ENCODE measurements at places on chromosomes 1 and 21.

DNA sequence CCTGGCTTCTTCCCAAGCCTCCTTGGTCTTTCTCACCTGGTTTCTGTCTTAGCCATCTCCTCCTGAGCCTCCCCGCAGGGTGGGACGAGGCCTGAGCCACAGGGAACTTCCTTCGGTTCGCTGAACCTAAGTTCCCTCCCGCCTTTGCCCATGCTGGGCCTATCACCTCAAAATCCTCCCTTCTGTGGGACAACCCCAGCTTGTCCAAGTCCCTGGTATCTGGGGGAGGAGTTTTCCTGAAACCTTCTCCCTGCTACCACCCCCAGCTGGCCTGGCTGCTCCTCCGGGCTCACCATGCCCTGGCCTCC, 27.7 kb upstream of the VPS13D start:
- no peak for DNase-seq

DNA sequence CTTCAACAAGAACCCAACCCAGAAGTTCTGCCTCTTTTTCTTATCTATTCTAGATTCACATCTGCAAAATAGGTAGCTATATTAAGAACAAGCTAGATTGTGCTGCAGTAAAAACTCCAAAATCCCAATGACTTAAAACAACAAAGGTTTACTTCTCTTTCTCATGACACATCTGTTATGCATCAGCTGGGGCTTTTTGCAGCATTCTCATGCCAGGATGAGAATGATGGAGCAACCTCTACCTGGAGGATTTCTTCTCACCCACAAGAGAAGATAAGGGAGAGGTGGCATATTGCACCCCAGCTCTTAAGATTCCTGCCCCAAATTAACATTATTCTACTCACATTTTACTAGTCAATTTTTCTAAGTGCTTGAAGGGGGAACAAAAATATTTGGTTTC, 152.3 kb upstream of the SPAG17 start:
- no peak for DNase-seq

GRCh38 chr1:178155481-178156255, 61.8 kb downstream of the RASAL2 start:
- no peak for DNase-seq

GRCh38 chr1:225437710-225438437, 10.0 kb upstream of the LBR start:
- DNase-seq, result no peak

GRCh38 chr21:42393443-42393950, 2.4 kb downstream of the TMPRSS3 start:
- no peak for DNase-seq

DNA sequence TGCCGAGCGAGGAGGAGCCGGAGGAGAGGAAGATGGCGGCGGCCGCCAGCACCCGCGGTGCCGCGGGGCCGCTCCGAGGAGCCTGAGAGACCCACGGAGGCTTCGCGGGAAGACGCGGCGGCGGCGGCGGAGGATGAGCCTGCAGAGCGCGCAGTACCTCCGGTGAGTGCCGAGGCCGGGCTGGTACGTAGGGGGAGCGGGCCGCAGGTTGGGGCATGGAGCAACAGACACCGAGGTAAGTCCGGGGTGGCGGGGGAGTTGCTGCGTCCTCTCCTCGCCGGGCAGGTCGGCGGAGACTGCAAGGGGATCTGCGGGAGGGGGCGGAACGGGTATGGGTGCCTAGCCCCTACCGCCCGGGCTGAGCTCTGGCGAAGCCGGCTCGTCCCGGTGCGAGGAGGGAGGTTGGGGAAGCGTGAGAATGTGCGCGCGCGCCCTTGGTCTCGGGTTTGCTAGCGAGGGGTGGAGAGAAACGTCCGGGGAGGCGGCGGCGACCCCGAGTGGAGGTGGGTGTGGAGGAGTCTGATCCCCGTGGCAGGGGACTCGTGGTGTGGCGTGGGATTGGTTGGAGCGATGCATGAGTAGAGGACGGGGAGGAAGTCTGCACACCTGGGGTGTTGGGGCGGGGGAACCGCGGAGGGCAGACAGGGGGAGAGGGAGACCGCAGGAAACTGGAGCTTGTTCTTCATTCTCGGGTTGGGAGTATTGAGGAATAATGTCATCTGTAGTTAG, at the start of gene SMG7:
Gene SMG7, plus strand, starts transcription at position 12 of the 729 bp plus-strand sequence. Its CDS starts 122 bp downstream, at position 134.
- DNase-seq, result no peak

DNA sequence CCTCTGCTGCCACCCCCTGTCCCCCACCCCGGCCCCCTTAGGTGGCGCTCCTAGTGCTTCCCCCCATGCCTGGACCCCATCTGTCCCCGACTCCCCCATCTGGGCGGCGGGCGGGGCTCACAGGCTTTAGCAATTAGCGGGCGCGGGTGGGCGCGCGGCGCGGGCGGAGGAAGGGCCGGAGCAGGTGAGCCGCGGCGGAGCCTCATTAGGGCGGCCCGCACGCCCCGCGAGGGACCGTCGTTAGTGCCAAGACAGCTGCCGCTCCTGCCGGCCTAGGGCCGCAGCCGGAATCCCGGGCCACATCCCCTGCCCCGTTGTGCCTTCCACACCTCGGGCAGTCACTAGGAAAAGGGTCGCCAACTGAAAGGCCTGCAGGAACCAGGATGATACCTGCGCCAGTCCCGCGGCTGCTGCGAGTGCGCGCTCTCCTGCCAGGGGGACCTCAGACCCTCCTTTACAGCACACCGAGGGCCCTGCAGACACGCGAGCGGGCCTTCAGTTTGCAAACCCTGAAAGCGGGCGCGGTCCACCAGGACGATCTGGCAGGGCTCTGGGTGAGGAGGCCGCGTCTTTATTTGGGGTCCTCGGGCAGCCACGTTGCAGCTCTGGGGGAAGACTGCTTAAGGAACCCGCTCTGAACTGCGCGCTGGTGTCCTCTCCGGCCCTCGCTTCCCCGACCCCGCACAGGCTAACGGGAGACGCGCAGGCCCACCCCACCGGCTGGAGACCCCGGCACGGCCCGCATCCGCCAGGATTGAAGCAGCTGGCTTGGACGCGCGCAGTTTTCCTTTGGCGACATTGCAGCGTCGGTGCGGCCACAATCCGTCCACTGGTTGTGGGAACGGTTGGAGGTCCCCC, 7.6 kb downstream of the OLIG2 start:
- DNase-seq, result no peak

GRCh38 chr21:45304476-45304830, 16.8 kb upstream of the POFUT2 start:
- DNase-seq, result no peak

GRCh38 chr1:207873055-207873890, 37.7 kb downstream of the CD34 start:
- DNase-seq, result no peak

DNA sequence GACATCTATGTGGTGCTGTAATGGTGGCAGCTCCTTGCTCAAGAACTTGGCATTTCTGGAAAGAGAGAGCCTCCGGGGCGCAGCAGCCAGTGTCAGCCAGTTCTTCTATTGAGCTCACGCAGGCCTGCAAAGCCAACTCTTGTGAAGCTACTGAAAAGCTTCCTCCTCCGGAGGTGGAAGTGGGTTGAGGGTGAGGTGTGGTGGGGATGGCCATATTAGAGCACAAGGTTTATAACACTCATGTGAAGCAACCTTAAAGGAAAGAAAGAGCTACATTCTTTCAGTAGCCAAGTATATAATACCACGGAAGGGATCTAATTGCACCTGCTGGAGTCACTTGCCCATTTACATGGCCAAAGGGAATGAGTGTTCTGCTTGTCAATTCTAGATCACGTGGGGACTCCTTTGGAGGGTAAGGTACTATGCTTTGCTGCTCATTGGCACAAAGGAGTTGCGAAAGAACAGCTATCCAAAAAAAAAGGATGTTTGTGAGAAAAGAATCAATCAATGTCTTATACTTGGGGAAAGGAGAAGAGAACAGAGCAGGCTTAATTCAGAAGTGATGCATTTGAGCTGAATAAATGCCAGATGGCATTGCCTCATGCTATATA, 18.3 kb upstream of the MAP10 start:
- no peak for DNase-seq

DNA sequence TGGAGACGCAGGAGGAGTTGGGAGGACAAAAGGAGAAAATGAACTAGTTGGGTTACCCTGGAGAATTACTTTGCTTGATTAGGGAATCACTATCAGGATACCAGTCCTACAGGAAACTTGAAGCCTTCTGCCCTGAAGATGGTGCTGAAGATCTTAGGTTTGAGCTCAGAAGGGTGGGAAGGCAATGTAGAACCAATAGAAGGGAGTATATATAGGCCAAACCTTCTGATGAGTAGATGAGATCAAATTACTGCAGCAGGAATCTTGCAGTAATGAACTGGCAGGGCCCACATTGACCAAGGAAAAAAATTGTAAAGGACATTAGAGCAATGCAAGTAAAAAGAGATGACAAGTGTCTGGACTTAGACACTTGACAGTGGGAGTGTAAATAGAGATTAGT, 116.3 kb upstream of the CACYBP start:
- no peak for DNase-seq

DNA sequence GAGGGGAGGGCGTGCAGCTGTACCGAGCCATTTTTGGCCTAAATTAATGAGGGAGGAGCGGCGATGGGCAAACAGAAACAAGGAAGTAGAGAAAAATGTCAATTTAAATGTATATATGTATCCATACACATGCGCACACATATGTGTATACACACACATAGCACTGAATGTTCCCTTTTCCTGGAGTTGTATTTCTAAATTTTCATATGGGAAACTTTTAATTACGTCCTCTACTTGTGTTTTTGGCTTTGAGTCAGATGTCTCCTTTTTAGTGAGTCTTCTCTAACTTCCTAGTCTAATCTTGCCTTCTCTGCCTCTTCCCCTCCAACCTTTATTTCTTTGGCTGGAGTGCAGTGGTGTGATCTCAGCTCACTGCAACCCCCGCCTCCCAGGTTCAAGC, 15.4 kb upstream of the CYYR1 start:
- no peak for DNase-seq
